ENCODE measurements at places on chromosomes 7 and 10.
A peak's percentile ranks its signal among the peaks of the same experiment; 100 is the strongest.

- DNase-seq = peak; percentile 70
Observed at GRCh38 chr7:130945411-130945811, 211.4 kb upstream of the KLF14 start.

DNA sequence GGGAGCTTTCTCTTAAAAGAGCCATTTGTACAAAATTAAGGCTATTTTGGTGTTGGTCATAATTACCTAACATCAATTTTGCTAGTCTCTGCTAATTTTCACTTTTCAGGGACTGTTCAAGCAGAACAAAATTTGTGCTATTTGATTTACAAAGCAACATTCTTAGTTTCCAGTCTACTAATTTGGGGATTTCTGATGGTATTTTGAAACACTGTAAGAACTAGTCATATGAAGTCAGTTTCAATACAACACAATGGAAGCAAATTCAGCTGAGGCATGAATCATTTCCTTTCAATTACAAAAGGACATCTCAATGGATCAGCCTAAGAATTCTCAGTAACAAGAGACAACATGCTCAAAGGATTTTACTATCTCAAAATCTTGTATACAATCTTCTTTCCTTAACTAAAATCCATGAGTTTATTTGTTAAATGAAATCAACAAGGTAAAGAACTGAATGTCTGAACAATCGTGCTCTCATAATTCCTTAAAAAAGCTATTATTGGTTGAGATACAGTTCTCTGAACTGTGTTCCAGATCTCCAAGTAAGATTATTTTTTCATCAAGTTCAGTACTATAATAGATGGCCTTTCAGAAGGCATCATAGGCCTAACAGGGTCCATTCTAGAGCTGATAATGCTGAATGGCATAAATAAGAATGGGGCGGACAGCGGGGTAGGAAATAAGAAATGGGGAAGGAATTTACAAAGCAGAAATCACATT lies 144.6 kb downstream of the NRCAM start:
- no peak for DNase-seq

DNA sequence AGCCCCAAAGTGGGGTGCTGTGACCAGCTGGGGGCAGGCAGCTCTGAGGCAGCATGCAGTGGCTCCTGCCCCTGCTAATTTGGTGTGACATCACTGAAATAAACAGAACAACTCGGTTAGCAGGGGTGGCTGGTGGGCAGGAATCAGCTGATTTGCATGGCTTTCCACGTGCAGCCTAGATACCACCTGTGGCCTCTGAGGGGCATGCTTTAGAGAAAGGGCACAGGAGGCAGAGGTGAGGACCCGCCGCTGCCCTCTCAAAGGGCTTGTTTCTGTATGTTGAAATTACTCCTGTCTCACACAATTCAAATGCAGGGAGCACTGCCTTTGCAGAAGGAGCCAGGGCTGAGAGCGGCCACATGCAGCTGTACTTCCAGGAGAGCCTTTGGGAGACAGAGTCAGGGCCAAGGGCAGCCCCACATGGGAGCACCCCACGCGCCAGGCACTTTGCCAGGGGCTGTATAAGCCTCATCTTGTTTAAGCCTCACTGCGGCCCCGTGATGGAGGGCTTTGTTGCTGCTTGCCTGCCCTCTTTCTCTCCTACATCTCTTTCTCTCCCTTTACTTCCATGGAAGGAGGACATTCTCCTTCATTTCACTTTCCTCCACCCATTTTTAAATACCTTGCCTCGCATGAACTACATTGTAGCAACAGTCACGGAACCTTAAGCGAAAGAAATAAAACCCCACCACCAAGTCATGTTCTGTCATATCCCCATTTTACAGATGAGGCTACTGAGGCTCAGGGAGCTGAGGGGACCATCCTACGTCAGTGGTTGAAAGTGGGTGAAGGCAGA lies 137.7 kb downstream of the ZMIZ1 start:
- no peak for DNase-seq

GRCh38 chr10:128530301-128530700 lies 404.1 kb upstream of the MKI67 start:
- no peak for DNase-seq

- no peak for DNase-seq
Observed at GRCh38 chr10:98338318-98338717, 70.3 kb upstream of the LOXL4 start.

DNA sequence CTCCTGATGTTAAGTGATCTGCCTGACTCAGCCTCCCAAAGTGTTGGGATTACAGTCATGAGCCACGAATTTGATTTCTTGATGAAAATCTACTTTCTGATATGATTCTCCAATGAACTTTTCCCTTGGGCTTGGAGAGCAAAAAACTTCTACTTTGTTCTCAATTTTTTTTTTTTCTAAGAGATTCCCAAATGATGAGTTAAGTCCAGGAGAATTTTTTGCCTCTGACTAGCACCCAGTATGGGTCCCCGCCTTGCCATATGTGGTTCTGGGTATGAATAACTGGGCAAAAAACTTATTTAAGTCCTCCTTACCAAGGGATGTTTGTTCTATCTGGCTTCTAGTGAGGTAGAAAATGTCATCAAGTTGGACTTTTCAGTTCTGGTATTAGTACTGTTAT lies 147.9 kb upstream of the LYZL1 start:
- DNase-seq = no peak

Data from CD8-positive, alpha-beta T cell (primary cell).